ENCODE measurements at places on chromosomes 6 and 20.

DNA sequence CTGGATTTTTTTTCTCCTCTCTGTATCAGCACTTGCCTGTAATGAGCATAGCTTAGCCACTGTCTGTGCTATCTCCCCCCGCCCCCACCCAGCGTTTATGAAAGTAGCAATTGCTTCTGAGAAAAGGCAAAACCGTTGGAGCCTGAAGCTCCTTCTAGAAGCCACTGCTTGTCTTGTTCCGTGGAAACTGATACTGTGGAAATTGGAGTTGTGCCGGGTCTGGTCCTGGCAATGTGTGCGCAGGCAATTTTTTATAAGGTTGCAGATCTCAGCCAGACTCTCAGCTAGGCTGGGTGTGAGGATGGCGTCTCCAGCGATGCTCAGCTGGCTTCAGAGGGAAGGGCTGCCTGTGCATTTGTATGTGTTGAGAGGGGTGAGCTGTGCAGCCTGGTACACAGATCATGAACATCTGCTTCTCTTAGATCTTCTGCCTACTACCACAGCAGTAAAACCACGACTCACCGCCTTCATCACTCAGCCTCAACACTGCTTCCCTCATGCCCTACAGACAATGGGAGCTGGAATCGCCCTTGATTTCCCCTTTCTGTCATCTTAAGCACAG is 72.4 kb upstream of the GTSF1L start:
- no peak for DNase-seq

- DNase-seq, result no peak
Measured at GRCh38 chr6:103617642-103618041, 1242.1 kb downstream of the HACE1 start.

DNA sequence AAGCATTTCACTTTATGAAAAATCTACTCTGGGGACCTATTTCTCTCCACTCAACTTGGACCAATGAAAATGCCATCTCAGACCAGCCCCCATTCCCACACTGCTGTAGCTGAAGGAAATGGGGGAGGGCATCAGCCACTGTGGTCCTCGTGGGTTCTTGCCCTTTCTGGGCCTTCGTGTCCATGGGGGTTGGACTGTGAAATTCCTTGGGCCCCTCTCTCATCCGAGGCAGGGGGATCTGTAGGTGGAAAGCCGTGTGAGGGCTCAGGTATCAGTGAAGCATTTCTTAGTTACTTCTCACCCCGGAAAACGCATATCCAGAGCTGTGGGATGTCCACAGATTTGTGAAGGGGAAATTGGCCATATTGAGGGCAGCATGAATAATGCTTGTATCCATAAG is 147.9 kb downstream of the CDC5L start:
- DNase-seq, result no peak

DNA sequence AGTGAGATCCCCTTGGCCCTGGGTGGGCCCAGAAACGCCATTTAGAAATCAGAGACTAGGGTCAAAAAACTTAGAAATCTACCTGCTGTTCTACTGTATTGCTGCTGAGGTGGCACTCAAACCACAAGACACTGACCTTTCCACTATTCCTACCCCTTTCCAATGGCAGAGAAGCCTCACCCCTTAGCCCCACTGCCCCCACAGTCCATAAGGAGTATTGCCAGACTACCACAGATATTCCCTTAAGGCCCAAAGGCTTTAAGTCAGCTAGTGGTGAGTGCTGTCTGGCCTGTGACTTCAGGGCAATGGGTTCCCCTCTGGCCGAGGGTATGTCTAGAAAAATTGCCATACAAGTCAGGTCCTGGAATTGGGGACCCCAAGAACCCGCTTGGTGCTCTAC is 656.1 kb downstream of the COL12A1 start:
- no peak for DNase-seq

DNA sequence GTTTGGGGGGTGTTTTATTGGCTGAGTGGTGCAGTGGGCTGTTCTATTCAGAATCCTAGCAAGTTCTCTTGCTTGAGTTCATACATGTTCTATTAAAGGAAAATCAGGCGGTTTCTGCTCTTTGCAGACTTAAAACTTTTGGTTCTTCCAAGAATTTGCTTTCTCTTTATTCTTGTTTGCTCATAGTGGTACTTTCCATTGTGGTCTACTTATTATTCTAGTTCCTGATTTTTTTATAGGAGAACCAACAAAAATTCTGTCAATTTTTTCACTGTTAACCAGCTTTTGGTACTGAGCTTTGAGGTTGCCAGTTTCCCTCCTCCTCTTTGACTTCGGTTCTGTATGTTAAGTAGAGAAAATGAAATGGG is 6.7 kb downstream of the AFDN start:
- DNase-seq, result no peak

DNA sequence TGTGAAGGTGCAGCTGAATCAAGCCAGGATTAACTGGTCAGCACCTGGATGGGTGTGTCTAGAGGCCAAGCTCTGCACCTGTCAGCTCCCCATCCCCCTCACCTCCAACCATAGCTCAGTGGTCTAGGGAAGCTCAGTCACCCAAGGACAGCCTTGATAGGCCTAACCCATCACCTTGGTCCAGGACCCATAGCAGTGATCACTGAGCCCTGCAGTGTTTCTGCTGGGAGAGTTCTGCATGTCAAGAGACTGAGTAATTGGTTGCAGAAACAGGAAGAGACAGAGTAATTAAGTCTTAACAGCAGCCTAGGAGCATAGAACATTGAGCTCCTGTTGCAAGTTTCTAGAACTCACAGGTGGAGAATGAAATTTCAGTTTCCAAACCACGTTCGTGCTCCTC is 18.7 kb upstream of the RALGAPB start:
- DNase-seq, result no peak

GRCh38 chr6:125809570-125810170 is 18.9 kb downstream of the NCOA7 start:
- no peak for DNase-seq

- DNase-seq, result no peak
Measured at GRCh38 chr6:11328613-11329247, 96.3 kb upstream of the NEDD9 start.

- DNase-seq, result no peak
Measured at GRCh38 chr20:39039261-39039660, 77.1 kb downstream of the DHX35 start.

DNA sequence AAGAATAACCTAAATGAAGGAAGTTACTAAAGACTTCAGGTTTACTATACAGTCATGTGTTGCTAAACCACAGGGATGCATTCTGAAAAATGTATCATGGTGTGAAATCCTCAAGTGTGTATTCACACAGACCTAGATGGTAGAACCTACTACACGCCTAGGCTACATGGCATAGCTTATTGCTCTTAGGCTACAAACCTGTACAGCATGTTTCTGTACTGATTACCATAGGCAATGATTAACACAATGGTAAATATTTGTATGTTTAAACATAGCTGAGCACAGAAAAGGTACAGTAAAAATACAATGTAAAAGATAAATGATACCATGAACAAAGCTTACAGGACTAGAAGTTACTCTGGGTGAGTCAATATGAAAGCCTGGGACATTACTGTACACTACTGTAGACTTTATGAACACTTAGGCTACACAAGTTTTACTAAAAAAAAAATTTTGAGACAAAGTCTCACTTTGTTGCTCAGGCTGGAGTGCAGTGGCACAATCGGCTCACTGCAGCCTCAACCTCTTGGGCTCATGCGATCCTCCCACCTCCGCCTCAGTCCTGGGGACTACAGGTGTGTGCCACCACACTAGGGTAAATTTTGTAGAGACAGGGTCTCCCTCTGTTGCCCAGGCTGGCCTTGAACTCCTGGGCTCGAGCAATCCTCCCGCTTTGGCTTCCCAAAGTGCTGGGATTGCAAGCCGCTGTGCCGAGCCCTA is 36.0 kb downstream of the ADNP start:
- DNase-seq, result no peak

DNA sequence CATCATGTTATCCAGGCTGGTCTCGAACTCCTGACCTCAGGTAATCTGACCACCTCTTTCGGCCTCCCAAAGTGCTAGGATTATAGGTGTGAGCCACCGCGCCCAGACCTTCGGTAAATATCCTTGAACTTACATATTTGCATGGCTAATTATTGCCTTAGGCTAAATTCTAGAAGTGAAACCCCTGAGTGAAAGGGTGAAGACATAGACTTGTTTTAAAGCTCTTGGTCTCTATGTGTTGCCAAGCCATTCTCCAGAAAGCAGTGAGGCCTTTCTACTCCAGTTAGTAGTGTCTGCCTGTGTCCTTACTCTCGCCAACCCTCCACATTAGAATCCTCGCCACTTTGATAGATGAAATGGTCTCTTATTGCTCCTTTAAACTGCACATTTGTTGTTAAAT is 2.6 kb upstream of the NOTCH4 start:
- no peak for DNase-seq

- DNase-seq, result no peak
Measured at GRCh38 chr6:81761197-81761596, 8.7 kb upstream of the TENT5A start.

DNA sequence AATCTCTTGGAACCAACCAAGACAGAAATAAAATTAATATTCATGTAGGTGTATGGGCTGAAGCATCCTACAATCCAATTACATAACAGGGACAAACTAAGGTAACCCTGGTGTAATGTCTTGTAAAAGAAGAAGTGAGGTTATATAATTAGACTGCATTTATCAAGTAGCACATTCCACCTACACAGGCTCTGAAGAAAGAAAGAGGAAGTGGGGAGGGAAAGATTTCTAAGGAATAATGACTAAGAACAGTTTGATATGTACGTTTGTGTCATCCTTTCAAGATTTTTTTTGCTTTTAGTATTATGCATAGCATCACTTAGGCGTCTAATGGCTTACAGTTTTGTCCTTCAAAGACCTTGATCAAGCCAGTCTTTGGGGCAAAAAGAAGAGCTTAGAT is 139.7 kb downstream of the PLCB1 start:
- DNase-seq, result no peak

- no peak for DNase-seq
Measured at GRCh38 chr20:6485351-6485750, 282.1 kb upstream of the BMP2 start.

DNA sequence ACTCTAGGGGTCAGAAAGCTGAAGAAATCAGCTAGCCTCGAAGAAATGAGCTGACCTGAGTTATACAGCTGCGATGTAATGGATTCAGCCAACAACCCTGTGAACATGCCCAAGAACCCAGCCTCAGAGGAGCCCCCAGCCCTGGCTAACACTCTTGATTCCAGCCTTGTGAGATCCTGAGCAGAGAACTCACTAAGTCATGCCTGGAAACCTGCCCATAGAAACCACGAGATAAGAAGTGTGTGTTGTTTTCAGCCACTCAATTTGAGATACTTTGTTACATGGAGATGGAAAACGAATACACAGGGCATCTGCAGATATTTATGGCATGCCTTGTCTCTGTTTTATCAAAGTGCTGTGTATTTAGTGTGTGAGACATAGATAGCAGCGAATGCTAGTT is 265.2 kb downstream of the QKI start:
- no peak for DNase-seq

DNA sequence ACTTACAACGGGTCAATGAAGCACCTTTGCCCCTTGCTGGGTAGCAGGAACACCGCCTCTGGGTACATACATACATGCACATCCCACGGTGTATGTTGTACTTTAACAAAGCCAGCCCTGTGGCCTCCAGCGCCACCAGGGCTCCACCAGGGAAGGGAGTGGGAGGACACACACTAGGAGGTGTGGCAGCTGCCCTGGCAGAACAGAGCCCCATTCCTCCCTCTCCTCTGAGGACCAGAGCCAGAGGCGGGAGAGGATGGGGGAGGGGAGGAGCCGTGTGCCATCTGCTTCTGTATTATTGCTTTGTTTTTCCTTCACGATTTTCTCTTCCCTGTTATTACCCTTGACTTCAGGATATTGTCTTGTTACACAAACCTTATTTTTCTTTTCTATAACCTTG is 105.8 kb upstream of the TRAF3IP2 start:
- DNase-seq, result no peak

GRCh38 chr20:3420211-3420707 is 12.8 kb upstream of the DNAAF9 start:
- DNase-seq, result peak; percentile 97

DNA sequence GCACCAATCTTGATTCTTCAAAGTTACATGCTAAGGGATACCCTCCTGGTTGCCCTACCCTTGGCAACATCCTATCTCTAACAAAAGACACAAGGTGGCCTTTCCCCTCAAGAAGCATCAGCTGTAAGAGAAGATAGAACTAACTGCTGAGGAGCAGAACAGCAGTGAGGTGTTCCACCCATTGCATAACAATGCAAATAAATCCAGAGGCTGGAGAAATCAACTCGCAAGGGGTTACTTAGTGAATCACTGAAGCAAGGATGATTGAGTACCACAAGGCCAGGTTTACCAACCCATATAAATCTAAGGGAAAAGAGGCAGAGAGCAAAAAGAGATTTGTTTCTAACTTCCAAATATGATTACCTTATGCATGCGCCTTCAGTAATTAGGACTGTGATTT is 36.7 kb downstream of the F13A1 start:
- DNase-seq, result no peak

DNA sequence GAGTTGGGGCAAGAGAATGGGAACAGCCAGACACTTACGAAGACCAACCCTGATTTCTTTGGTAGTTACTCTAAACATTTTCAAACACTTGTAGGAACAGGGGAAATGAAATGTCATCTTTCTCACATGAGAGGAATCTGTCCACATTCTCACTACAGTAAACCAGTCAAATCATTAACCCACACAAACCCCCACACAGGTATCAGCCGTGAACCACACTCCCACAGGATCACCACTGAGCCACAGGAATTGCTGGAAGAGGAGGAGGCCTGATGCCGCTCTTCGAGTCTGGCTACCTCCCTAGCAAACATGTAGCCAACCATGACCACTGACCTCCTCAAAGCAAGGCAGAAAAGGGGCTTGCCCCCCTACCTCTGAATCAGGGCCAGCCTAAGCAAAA is 6.9 kb upstream of the RSPO3 start:
- DNase-seq, result no peak

GRCh38 chr20:43507150-43508080 is at the start of gene L3MBTL1:
Gene L3MBTL1, plus strand, starts transcription at chr20:43507697. Its CDS starts 5,807 bp downstream, at chr20:43513504.
- DNase-seq, result no peak

DNA sequence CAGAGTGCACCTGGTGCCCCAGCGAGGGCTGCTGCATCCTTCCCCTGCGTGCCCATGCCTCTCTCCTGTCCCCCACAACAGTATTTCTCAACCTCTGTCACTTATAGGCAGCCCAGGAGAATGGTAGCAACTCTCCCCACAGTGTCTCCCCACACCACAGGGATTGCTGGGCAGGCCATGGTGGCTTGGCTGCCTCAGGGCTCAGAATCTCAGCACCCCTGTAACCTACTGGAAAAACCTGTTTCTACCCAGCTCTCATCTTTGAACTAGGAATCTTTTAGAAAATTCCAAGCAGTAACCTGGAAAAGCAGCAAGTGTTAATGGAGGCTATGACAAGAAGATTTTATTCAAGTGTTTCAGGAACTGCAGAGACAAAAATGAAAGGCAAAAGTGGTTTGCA is 38.0 kb downstream of the CD164 start:
- DNase-seq, result no peak

All from SIG-M5 (cell line).